Esophagus squamous epithelium (tissue), 5 donors: ENCODE measurements at places on chromosomes 4 and X.

DNA sequence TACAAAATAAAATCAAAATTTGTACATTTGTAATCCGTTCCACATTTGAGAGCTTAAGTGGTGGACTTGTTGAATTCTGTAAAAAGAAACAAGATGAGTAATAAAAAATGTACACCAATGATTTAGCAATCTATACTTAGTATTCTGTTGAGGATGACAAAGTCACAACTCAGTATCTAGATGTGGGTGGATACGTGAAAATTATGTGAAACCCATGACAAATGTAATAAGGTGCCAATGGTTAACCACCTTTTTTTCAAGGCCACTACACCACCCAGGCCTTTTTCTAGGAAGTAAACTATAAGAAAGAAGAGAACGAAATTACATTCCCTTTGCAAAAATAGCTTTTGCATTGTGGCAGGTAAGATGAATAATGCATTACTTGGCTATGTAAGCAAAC, 77.0 kb downstream of the ATP8A1 start:
- no peak for DNase-seq

- DNase-seq = no peak
These were observed 79.9 kb downstream of the AMOT start for GRCh38 chrX:112760697-112761096.

DNA sequence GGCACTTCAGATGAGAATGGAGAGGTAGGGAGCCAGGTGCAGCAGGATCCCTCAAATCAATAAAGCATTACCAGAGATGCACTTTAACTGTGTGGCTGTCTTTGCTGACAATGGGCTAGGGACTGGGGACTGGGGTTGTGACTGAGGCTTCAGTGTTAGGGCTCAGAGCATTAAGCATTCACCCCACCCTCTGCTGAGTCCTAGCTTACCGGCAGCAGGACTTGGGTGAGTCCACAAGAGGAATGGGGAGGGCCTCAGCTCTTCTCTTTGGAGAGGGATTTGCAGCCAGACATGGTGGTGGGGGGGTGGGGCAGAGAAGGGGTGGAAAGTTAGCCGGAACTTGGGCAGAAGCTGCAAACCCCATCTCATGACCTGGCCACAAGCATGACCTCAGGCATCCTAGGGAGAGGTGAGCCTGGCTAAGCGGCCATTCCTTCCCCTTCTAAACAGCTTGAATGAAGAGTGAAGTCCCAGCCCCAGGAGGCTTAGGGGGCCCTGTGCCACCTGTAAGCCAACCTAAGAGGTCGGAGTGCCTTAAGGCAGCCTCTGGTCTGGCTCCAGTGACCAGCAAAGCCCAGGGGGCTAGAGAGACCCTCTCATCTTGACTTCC, 78.4 kb downstream of the STARD8 start:
- DNase-seq = no peak

DNA sequence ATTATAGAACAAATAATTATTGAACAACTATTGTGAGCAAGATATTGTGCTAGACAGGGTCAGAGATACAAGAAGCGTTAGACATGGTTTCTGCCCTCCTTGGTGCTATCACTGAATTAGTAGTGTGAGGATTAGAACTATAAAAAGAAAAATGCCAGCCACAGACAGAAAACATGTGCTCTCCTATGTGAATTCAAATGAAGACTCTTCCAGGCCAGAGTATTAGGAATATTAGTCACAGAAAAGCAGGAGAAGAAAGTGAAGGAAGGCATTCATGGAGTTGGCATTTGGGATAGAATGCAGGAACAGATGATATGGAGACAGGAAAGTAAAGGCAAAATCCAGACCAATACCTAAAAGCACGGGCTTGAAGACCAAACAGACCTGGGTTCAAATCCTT, 179.6 kb upstream of the TENM3 start:
- no peak for DNase-seq

GRCh38 chr4:147011411-147011810, 65.7 kb upstream of the TTC29 start:
- no peak for DNase-seq

DNA sequence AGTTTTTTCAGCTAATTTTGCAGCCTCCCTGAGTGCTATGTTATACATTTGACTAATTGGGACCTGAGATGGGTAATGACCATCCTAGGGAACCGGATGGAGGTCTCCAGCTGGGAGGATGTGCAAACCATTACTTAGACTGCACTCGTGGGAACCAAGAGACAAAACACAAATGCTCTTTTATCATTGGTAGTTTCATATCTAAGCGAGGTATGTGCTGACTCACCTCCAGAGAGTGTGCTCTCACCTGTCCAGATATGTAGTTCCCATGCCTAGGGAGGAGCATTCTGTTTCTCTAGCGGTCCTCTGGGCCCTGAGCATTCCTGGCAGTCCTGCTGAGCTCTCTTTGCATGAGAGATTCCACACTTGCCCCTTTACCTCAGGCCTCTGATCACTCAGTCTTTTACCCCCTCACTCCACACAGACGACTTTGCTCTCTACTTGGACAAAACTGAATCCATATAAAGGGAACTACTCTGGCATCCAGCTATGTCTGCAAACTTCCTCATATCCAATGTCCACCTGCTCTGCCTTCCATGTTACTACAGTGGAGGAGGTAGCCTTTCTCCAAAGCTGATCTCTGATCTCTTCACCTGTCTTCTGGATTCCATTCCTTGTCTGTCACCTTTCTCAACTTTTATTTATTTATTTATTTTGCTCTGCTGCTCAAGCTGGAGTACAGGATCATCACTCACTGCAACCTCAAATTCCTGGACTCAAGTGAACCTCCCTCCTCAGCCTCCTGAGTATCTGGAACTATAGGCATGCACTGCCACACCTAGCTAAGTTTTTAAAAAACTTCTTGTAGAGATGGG, 88.4 kb downstream of the LRP2BP start:
- no peak for DNase-seq

GRCh38 chr4:129136433-129136832, 40.5 kb downstream of the C4orf33 start:
- no peak for DNase-seq

- no peak for DNase-seq
These were observed 7.5 kb downstream of the CCKAR start for GRCh38 chr4:26482508-26483462.

DNA sequence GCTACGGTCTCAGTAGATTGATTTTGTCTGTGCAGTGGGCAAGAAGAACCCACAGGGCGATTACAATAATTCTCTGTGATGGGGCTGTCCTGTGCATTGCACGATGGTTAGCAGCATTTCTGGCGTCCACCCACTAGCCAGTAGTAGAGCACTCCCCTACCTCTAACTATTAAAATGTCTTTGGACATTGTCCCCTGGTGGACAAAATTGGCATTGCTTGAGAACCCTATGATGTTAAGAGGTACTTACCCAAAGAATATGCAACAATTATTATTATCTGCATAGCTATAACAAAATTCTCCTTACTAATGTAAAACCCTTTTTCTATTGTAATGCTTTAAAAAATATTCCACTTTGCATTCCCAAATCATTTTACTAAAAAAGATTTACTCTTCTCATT, 109.5 kb upstream of the VCX3A start:
- DNase-seq = no peak

DNA sequence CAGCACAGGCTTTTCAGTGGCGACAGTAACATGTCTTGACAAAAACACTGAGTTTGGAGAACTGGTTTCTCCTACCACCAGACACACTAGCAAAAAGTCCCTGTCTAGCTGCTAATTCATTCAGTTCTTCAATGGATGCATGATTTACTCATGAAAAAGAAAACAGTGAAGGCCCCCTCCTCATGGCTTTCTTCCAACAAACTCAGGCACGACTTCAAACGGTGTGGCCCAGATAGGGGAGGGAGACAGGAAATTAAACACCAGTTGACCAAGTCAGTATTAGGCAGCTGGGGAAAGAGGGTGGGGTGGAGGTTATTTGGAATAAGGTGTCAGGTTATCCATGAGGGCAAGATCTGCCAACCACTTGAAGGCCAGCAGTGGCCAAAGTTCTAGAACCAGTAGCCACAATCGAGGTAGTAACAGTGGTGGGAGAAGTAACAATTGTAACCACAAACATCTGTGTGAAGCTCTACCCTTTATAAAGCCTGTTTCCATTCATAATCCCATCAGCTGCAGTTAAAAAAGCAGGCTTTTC, 60.2 kb downstream of the SEPSECS start:
- no peak for DNase-seq

DNA sequence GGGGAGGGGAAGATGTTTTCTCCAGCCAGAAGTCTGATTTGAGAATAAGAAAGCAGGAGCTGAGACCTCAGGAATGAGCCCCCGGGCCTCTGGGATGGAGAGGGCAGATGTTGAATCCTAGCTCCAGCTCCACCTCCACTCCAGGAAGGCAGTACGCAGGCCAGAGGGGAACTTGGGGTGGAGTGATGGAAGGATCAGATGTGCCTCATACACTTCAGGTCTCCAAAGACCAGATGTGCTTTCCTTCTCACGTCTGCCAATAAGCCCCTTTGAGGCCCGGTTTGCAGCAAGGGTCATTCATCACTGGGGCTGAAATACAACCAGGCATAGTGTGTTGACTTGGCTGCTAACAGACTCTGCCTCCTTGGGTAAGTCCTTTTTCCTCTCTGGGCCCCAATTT, 28.1 kb downstream of the STARD8 start:
- DNase-seq = no peak

- DNase-seq = no peak
These were observed 37.6 kb downstream of the RBM47 start for GRCh38 chr4:40592034-40592433.

DNA sequence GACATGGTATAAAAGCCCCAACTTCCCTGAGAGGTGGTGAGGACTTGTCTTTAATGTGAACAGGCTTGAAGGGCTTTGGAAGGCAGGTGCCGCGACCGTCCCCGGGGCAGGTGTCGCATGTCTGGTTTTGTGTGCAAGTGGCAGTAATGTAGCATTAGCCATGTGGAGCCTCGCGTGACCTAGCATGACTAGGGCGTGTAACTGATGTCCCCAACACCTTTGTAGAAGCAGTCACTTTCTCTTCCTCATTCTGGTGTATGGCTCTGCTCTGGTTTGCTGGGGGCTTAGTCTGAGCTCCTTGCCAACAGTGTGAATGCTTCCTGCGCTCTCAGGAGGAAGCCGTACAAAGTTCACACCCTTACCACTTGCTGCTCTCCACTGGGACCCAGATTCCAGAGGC, 145.7 kb downstream of the AMMECR1 start:
- DNase-seq = no peak

DNA sequence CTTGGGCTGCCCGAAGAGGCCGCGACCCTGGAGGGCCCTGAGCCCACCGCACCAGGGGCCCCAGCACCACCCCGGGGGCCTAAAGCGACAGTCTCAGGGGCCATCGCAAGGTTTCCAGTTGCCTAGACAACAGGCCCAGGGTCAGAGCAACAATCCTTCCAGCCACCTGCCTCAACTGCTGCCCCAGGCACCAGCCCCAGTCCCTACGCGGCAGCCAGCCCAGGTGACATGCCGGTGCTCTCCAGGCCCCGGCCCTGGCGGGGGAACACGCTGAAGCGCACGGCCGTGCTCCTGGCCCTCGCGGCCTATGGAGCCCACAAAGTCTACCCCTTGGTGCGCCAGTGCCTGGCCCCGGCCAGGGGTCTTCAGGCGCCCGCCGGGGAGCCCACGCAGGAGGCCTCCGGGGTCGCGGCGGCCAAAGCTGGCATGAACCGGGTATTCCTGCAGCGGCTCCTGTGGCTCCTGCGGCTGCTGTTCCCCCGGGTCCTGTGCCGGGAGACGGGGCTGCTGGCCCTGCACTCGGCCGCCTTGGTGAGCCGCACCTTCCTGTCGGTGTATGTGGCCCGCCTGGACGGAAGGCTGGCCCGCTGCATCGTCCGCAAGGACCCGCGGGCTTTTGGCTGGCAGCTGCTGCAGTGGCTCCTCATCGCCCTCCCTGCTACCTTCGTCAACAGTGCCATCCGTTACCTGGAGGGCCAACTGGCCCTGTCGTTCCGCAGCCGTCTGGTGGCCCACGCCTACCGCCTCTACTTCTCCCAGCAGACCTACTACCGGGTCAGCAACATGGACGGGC, 579 bp downstream of the ABCD1 start:
- DNase-seq = no peak

DNA sequence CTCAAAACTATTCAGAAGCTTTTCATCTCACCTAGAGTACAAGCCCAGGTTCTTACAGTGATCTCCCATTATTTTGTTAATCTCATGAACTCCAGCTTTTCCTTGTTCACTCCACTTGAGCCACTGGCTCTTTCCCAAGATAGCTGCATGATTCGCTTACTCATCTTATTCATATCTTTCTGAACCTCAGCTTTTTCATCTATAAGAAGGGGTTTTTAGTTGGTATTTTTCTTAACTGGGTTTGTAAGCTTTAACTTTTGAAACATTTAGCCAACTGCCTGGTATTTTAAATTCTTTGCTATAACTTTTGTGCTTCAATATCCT, 24.0 kb downstream of the GIMD1 start:
- DNase-seq = no peak

DNA sequence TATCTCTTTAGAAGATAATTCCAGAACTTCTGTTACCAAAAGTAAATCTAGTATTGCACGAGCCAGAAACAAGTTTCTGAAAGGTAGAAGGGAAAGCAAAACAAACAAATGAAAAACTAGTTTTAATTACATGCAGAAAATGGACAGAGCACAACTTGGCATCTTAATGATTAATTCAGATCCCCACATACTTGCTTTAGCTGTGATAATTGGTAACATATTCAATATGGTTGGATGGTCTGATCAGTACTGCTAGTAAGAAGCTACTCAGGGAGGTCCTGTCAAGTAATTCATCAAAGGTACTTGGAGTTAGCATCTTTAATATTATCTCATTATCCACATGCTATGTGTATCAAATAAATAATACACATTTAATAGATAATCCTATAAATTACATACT, 204.3 kb downstream of the TRAM1L1 start:
- no peak for DNase-seq

GRCh38 chr4:9847968-9848748, 66.7 kb downstream of the DRD5 start:
- no peak for DNase-seq

DNA sequence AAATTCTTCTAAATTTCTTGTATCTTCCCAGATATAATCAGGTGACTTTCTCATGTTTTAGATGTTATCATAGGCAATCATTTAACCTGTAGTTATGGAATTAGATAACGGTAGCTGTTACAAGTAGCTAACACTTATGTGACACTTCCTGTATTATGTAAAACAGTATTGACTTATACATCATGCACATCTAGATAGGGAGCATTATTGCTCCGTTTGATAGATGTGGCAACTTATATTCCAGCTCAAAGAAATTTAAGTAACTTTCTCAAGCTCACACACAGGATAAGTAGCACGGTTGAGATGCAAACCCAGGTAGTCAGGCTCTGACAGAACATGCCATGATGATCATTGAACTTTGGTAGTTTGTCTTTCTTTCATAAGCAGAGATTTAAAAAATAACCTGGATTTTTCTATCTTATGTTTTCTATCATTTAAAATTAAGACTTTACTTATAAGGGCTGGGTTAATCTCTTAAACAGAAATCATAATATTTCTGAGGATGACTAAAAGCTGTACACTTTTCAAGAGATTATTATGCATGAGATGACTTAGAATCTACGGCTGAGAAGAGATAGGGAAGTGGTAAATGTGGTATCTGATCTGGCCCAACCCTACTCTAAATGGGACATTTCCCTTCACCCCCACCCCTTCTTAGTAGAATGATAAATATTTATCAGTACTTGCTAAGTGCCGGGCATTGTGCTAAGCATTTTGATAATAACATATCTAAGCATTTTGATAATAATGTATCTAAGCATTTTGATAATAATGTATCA, 69.1 kb upstream of the HPGD start:
- DNase-seq = no peak
